ENCODE measurements at places on chromosomes 4 and X.

DNA sequence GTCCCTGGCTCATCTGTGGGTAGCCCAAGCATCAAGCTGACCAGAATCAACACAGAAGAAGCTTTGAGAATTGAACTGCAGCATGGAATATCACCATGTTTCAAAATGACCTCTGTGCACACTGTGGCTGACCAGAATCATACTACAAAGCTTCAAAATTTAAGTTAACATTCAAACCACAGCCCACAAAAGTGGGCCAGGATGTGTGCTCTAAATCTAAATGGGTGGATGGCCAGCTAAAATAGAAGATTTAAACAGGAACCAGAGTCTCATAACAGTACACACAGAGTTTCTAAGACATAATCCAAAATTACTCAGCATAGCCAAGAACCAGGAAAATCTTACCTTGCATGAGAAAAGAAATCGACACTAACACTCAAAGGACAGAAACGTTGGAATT lies 46.1 kb downstream of the KLF3 start:
- no peak for DNase-seq

DNA sequence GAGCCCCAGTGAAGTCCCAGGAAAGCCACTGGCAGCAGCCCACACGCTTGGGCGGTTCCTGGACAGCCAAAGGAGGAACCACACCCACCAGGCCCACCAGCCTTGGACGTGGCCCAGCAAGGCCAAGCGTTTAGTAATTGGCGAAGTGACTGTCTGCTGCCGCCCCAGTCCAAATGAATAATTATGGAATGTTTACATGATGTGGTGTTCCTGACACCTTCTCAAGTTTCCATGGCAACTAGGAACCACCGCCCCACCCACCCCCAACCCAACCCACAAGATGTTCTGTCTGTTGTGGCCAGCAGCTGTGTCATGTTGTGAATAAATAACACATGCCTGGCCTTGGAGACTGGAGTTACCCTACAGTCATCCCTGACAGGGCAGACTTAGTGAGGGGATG lies 22.3 kb downstream of the APLN start:
- DNase-seq = no peak

- no peak for DNase-seq
Observed at GRCh38 chrX:111504941-111505340, 6.5 kb upstream of the SERTM2 start.

GRCh38 chr4:8905773-8906667 lies 34.4 kb upstream of the HMX1 start:
- no peak for DNase-seq

DNA sequence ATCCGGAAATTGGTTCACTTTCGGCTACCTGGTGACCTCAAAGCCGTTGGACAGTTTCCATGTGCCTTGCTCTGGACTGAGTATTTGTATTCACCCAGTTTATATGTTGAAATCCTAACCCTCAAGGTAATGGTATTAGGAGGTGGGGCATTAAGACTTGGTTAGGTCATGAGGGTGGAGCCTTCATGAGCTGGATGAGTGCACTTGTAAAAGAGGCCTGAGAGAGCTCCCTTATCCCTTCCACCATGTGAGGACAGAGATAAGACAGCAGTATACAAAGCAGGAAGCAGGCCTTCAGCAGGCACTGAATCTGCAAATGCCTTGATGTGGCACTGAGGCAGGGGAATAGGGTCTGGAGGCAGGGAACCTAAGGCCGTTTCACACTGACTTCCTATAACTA lies 5.3 kb upstream of the OPHN1 start:
- DNase-seq = no peak

DNA sequence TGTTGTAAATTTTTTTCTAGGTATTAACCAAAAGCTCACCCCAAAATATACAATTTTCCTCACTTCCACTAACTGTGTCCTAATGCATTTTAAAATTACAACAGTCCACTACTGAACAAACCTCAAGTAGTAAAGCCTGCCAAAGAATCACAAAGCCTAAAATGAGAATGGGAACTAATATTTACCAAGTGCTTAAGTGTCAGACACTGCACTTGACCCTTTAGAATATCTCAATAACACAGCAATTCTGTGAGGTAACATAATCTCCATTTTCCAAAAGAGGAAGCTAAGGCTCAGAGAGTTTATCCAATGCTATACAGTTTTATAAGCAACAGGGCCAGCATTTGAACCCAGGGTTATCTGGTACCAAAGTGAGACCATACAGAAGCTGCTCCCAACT lies 4.9 kb downstream of the SLC9A7 start:
- no peak for DNase-seq

GRCh38 chr4:146243141-146243882 lies 29.0 kb downstream of the REELD1 start:
- DNase-seq = no peak

GRCh38 chrX:43467608-43468234 lies 188.4 kb upstream of the MAOA start:
- DNase-seq = no peak

- no peak for DNase-seq
Observed at GRCh38 chrX:38275615-38276014, 51.7 kb downstream of the RPGR start.

DNA sequence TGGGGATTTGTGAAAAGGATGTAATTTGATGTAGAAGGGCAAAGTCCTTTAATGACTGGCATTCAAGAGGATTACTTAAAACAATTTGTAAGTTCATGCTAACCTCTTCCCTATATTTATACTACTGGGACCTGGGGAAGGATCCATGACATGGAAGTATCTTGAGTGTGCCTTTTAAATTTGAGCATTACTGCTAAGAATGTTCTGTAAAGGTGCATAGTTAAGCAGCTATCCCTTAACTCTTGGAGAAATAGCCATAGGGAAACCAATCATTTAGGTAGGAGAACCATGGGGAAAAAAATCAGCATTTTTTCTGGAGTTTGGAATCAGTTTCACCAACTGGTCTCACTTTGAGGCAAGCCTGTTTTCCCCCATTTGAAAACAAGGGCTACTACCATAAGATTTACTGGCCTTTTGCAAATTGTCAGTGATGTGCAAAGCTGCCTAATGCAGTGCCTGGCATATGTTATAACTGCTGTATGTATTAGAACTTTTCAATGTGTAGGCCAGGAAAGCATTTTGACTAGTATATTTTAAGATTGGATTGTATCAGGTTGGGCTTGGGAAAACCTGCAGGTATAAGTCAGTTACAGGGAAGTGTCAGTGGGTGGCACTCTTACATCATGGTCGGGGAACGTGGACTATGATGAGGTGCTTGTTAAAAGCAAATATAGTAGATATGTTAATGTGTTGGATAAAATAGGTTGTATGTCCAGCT lies 72.1 kb downstream of the PRSS12 start:
- DNase-seq = peak; percentile 9

DNA sequence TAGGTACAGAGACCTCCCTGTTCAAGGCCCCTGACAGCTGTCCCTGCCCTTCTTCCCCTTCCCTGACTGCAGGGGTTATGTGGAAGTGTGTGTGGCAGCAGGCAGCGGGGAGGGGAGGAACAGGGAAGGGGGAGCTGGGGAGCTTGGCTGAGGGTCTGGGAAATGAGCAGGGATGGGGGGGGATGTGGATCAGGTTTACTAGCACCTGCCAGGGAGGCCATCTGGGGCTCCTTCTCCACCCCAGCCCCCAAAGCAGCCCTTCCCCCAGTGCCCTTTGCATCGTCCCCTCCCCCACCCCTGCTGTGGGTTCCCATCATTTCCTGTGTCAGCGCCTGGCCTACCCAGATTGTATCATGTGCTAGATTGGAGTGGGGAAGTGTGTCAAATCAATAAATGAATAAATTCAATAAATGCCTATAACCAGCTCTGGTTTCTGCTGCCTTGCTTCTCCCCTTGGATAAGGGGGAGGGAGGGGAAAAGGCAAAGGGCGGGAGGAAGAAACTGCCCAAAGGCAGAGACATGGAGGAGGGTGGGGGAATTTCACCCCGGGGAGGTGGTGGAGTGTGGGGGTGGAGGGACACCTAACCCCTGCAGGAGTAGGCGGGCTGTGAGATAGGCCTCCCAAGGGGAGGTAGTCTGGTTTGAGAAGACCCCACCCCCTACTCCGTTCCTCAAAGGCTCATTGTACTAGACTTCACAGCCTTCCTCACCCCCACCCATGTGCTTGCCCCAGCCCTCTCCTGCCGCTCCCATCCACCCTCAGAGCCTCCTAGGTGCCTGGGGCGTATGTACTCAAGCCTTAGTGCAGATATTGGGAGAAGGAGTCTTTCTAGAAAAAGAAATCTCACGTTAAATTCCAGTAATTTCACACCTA lies 3.2 kb downstream of the CXorf65 start:
- no peak for DNase-seq

GRCh38 chrX:150202641-150203247 lies 160.4 kb upstream of the MAMLD1 start:
- DNase-seq = no peak

- no peak for DNase-seq
Observed at GRCh38 chrX:75873993-75874392, 88.9 kb upstream of the MAGEE2 start.

GRCh38 chr4:133151341-133151690 lies 2.2 kb downstream of the PCDH10 start:
- no peak for DNase-seq

DNA sequence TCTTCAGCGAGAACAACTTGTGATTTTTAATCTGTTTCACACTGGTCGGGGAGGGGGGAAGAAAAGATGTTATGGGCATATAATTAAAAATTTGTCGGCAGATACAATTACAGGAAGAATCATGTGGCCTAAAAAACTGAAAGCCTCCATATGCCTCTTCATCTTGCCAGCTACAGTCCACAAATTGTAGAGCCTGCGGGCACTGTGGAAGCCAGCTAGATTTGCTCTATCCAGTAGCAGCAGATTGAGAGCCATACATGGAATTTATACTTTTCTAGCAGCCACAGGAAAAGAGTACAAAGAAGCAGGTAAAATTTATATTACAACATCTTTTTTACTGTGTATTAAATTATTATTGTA lies 147.3 kb downstream of the TBL1X start:
- DNase-seq = no peak

GRCh38 chrX:22689290-22689689 lies 310.5 kb upstream of the DDX53 start:
- no peak for DNase-seq

DNA sequence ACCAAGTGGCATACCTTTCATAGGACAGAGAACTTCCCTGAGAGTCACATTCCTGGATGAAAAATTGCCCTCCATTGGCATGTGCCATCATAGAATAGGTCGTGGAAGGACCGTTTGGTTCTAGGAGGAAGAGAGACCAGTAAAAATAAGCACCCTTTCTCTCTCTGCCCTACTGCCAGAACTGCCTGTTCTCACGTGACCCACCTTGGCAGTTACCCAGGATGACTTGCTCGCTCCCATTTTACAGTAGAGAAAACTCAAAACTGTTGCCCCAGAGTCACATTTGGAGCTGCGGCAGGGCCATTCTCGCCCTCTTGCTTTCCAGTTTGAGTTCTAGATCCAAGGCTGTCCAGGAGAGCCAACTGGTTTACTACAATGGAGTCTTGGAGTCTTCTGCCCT lies 1.1 kb upstream of the NLGN3 start:
- DNase-seq = no peak

DNA sequence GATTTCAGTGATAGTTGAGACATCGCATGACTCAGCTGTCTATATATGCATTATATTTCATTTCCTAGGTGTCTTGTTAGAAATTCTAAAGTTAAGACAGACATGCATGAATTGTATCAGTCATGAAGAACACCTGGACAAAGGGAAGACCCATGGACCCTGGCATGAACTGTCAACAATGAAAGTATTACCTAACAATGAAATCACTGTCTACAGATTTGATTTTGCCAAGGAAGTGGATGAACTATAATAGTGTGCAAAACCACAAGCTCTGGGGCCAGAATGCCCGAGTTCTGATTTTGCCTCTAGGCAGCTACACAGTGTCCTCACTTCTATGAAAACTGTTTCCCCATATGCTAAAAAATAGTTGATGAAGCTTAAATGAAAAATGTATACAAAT lies 386.1 kb downstream of the NLGN4X start:
- DNase-seq = no peak

- no peak for DNase-seq
Observed at GRCh38 chr4:103268746-103269145, 70.6 kb upstream of the CENPE start.

DNA sequence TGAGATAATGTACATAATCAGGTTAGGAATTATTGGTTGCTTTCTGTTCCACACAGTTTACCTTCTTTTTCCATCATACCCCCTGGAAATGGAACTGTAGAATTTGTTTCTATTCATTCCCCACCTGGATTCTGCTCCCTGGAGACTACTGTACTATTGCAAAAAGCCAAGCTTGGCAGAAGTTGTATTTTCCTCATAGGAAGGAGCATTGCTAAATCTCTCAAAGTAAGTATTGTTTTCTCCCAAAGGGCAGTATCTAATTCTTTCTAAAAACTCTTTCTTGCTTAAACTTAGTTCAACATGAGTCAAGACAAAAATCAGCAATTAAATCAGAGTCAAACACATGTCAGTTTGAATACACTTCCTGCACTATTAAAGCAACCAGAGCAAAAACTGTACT lies 136.2 kb downstream of the CDS1 start:
- DNase-seq = no peak

GRCh38 chr4:90122355-90122748 lies 4.8 kb upstream of the CCSER1 start:
- DNase-seq = no peak

- no peak for DNase-seq
Observed at GRCh38 chr4:89823416-89823815, 13.5 kb downstream of the SNCA start.

GRCh38 chr4:89558147-89558546 lies 250.5 kb upstream of the GPRIN3 start:
- no peak for DNase-seq

DNA sequence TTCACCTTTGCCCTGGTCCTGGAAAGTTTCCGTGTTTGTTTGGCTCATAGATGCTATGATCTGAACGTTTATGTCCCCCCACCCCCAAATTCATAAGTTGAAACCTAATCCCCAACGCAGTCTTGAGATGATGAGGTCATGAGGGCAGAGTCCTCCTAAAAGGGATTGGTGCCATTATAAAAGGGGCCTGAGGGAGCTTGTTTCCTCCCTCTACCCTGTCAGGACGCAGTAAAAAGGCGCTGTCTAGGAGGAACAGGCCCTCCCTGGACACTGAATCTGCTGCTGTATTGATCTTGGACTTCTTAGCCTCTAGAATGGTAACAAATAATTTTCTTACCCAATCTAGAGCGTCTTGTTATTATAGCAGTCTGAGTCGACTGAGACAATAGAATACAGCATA lies 2190.6 kb upstream of the TENM3 start:
- no peak for DNase-seq

DNA sequence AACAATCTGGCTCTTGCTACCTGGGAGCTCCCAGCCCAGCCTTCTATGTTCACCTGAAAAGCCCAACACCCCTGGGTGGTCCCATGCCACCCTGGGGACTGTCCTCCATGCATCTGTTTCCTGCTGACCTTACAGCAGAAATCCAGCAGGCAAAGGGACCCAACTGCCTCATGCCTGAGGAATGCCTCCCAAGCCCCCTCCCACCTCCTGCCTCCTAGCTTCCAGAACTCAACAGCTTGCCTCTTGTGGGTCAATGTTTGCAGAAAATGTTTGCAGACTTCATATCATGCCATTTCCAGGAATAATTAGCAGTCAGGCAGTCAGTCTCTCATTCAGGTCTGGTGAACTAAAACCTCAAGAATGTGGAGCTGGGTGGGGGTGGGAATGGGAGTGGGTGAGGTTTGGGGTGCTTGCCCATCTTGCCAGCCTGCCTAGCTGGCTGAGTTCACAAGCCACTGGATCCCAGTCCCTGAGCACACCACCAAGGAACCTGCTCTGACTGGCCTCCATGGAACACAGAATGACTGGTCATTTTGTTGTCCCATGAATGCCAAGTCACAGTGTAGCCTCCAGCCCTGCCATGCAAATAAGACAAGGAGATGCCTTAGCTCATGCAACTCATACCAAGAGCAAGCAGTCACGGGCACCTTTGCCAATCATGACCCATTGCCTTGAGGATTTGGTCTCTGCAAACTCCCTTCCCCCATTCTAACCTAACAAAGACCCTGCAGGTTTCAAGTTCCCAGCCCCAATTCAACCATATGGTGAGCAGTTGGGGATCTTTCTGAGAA lies 12.1 kb upstream of the PLAC1 start:
- no peak for DNase-seq
